Hair follicle dermal papilla cell (primary cell): ENCODE measurements at places on chromosomes 13 and 19. TPM values are rescaled to one million over a fixed set of nuclear protein-coding genes. Genes with fewer than 3 reads are reported as not detected.

Gene OVOL3
- not detected in 2 replicates for total RNA-seq

Gene CAMSAP3
- not detected in 2 replicates for total RNA-seq

Gene CD22
- total RNA-seq = not detected in 2 replicates

Gene ZNF491
- 3.6 and 4.7 TPM in 2 replicates for total RNA-seq

Gene SH2D3A
- total RNA-seq = not detected in 2 replicates

Gene SIGLEC8
- not detected in 2 replicates for total RNA-seq

Gene POU2F2
- 2.9 and 5.3 TPM in 2 replicates for total RNA-seq

Gene KLK14
- total RNA-seq = not detected in 2 replicates

Gene TTYH1
- not detected in 2 replicates for total RNA-seq

Gene CYP2F1
- not detected in 2 replicates for total RNA-seq

Gene TSKS
- total RNA-seq = not detected in 2 replicates

Gene UNC13A
- 0.12 and 0.16 TPM in 2 replicates for total RNA-seq

Gene MCEMP1
- total RNA-seq = not detected in 2 replicates

Gene OR10H1
- total RNA-seq = not detected in 2 replicates

Gene LRRC8E
- total RNA-seq = 13.7 and 13.8 TPM in 2 replicates

Gene CPT1C
- 18.2 and 20.4 TPM in 2 replicates for total RNA-seq

Gene RABAC1
- 109 and 121 TPM in 2 replicates for total RNA-seq

Gene FCAR
- total RNA-seq = not detected in 2 replicates

Gene RRAS
- 36.7 and 55.3 TPM in 2 replicates for total RNA-seq

Gene KLK3
- total RNA-seq = not detected in 2 replicates

Gene MATK
- not detected in 2 replicates for total RNA-seq

Gene SULT2B1
- 0.36 TPM in 1 of 2 replicates, not detected in the other for total RNA-seq

Gene IGFL2
- not detected in 2 replicates for total RNA-seq

Gene TMED1
- total RNA-seq = 35.4 and 40.9 TPM in 2 replicates

Gene ADGRE2
- total RNA-seq = 0.16 TPM in 1 of 2 replicates, not detected in the other

Gene RBM26
- total RNA-seq = 36.2 and 40.4 TPM in 2 replicates

Gene BCL2L12
- 2.9 and 8.1 TPM in 2 replicates for total RNA-seq

Gene OR7A5
- not detected in 2 replicates for total RNA-seq

Gene ZNF813
- 4.0 and 4.1 TPM in 2 replicates for total RNA-seq

Gene DYRK1B
- 14.8 and 18.7 TPM in 2 replicates for total RNA-seq

Gene IL12RB1
- 1.6 and 1.8 TPM in 2 replicates for total RNA-seq

Gene CTU1
- total RNA-seq = 5.3 and 5.4 TPM in 2 replicates

Gene KCNK6
- total RNA-seq = 5.5 TPM in 2 replicates

Gene SRRM5
- total RNA-seq = 0.24 TPM in 1 of 2 replicates, not detected in the other

Gene KCNC3
- total RNA-seq = under 0.01 TPM in 1 of 2 replicates, not detected in the other

Gene SBK3
- 0.12 and 0.81 TPM in 2 replicates for total RNA-seq

Gene EBI3
- not detected in 2 replicates for total RNA-seq

Gene TSSK6
- total RNA-seq = 1.3 and 2.2 TPM in 2 replicates

Gene LENG1
- total RNA-seq = 3.2 and 3.5 TPM in 2 replicates

Gene ZIK1
- total RNA-seq = 11.5 and 13.8 TPM in 2 replicates

Gene FGF21
- not detected in 2 replicates for total RNA-seq

Gene ZNF90
- total RNA-seq = 1.1 and 1.3 TPM in 2 replicates

Gene LHB
- 0.49 and 0.61 TPM in 2 replicates for total RNA-seq

Gene UBE2L5
- total RNA-seq = 0.85 TPM in 1 of 2 replicates, not detected in the other

Gene KIR2DL3
- not detected in 2 replicates for total RNA-seq

Gene SLC25A41
- 0.12 and 0.16 TPM in 2 replicates for total RNA-seq
